ENCODE measurements at places on chromosomes 2 and 18. TPM values are rescaled to one million over a fixed set of nuclear protein-coding genes. Genes with fewer than 3 reads are reported as not detected.

ABCG5 gene
- 0.27 TPM for total RNA-seq

TMEM247 gene
- total RNA-seq = not detected

MERTK gene
- 12.6 TPM for total RNA-seq

TUBB8B gene
- total RNA-seq = not detected

NABP1 gene
- 9.5 TPM for total RNA-seq

ACTR3 gene
- total RNA-seq = 125 TPM

WDR33 gene
- 97.8 TPM for total RNA-seq

Measured in camera-type eye (tissue), 1 donor.